ENCODE measurements at places on chromosomes 12 and 14.

DNA sequence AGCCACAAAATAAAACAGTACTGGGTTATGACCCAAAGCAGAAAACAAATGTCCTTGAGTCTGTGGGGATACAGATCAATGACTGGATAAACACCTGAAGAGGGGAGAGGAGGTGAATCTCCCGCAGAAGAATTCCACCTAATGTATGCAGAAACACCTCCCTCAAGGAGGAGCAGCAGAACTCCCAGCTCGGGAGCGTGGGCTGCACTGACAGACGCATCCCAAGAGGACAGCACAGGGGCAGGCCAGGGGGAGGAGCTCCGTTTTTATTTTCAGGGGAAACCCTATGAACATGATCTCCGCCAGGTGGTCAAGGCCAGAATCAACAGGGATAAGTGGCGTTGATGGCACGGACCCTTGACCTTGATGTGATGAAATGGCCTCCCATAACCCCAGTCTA lies 41.8 kb upstream of the PPP2R5C start:
- no peak for DNase-seq

- no peak for DNase-seq
Measured at GRCh38 chr14:75222208-75222701, 45.8 kb upstream of the TMED10 start.

GRCh38 chr12:75361408-75361807 lies 26.9 kb downstream of the GLIPR1L1 start:
- no peak for DNase-seq

DNA sequence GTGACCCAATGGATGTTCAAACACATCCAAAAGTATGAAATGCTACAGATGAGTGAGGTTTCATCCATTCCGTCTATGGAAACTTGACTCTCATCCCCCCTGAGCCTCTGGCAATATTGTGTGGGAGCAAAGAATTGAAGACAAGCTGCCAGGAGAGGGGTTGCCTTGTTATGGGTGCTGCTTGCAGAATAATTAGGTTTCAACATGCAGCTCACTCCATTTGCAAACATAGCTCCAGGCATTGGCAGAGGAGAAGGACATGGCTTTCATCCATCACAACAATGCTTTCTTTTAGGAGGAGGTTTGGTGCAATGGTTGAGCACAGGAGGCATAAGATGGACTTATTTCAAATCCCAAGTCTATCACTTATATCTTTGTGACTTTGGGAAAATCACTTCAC lies 220.7 kb upstream of the SRRM4 start:
- no peak for DNase-seq

DNA sequence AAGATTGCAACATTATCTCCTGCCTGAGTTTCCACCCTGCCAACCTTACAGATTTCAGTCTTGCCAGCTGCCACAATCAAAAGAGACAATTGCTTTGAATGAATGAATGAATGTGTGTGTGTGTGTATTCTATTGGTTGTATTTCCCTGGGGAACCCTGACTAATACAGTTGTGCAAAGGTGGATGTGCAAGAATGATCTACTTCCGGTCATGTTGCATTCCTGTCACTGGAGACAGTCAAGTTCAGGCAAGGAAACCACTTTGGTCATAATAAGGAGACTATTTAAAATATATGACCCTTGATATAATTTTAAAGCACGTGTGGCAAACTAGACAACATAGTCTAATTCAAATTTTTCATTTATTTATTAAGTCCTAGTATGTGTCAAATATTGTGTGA lies 13.1 kb downstream of the RERG start:
- DNase-seq = no peak

DNA sequence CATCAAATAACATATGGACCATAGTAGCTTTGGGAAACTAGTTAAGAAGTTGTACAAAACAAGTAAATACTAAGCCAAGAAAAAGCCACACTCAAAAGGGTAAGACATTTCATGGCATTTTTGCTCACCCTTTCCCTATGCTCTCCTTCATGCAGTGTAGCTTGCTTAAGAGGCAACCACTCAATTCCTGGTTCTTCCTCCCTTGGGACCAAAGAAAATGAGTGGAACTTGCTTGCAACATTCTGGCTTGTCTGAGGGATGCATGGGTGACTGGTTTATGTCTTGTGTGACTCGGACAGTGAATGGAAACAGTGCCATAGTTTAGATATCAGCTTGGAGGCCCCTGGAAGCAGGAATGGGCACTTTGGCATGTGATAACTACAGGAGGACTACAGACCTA lies 252.0 kb upstream of the ARID2 start:
- no peak for DNase-seq

GRCh38 chr14:86087377-86087776 lies 557.4 kb downstream of the FLRT2 start:
- DNase-seq = no peak

DNA sequence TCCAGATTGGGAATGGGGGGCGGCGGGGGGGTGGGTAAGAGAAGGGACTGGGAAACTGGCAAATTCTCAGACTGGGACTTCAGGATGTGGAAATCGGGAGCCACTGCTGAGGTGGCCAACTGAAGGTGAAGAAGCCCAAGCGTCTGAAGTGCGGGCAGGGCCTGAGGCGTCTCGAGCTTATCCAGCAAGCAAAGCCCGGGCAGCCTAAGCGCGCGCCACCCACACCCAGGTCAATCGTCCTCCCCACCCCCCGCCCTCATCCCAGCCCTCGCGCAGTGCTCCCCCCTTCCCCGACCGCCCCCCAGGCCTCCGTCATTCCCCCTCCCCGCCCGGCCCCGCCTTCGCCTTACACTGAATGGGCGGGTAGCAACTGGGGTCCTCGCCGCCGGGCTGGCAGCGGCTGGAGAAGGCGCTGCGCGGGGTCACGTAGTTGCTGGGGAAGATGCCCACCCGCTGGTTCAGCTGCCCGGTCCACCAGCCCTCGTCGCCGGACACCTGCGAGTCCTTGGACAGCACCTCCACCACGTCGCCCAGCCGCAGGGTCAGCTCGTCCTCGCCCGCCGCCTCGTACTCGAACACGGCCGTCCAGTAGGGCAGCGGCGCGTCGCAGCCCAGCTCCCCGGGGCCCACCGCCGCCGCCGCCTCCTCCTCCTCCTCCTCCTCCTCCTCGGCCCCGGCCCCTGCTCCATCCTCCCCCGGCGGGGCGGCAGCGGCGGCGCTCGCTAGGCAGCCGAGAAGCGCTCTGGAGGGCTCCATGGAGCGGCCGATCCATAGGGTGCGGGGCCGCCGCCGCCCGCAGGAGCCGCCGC lies 693 bp downstream of the MAP3K9 start:
- peak; percentile 17 for DNase-seq

- DNase-seq = peak; percentile 89
Measured at GRCh38 chr14:92507174-92507768, 6.3 kb upstream of the RIN3 start.

DNA sequence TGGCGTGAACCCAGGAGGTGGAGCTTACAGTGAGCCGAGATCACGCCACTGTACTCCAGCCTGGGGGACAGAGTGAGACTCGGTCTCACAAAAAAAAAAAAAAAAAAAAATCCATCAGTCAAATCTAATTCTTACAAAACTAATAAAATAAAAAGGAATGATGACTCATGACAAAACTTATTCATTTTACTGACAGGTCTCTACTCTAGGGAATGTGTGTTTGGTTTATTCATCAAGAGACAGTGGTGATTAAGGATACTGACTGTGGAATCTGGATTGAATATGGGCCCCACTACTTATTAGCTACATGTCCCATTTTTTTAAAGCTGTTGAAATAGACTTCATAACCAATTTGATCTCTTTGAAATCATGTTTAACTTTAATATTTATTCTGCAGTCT lies 29.3 kb upstream of the GAS2L3 start:
- no peak for DNase-seq

DNA sequence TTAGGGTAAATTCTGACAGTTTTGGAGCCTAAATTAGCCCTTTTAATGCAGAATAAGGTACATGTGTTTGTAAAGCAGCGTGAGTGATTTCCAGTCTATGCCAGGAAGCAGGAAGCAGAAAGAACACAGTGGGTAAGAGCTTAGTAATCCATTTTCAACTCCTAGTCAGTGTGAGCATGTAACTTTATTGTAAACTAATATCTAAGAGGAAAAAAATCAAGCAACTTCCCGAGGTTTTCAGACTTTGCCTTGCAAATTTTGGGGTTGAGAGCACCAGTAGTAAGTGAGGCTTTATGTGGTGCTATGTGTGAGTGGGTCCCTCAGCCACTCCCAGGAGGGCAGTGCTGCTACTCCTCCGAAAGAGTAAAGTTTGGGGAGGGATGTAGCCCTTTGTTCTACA lies 2.9 kb downstream of the CIPC start:
- no peak for DNase-seq

- no peak for DNase-seq
Measured at GRCh38 chr12:13980538-13981295, 685 bp downstream of the GRIN2B start.

GRCh38 chr14:84874436-84874835 lies 655.5 kb upstream of the FLRT2 start:
- DNase-seq = peak; percentile 68

DNA sequence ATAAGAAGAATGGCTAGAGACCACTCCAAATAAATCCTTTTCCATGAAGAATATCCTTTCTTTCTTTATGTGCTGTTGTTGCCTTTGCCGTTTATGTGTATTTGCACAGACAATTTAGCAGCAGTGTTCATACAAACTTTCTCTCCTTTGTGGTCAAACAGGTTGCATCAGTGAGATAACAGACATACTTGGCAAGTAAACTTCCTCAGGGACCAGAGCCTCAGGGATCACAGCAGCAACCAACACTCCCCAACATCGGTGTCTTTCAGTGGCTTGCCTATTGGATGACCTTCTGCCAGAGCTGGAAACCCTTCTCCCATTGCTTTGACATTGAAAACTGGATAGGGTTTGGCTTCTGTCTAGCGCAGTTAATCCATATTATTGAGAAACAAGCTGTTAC lies 252.2 kb downstream of the BTG1 start:
- no peak for DNase-seq

GRCh38 chr12:42585154-42585840 lies 4.2 kb downstream of the PRICKLE1 start:
- no peak for DNase-seq

DNA sequence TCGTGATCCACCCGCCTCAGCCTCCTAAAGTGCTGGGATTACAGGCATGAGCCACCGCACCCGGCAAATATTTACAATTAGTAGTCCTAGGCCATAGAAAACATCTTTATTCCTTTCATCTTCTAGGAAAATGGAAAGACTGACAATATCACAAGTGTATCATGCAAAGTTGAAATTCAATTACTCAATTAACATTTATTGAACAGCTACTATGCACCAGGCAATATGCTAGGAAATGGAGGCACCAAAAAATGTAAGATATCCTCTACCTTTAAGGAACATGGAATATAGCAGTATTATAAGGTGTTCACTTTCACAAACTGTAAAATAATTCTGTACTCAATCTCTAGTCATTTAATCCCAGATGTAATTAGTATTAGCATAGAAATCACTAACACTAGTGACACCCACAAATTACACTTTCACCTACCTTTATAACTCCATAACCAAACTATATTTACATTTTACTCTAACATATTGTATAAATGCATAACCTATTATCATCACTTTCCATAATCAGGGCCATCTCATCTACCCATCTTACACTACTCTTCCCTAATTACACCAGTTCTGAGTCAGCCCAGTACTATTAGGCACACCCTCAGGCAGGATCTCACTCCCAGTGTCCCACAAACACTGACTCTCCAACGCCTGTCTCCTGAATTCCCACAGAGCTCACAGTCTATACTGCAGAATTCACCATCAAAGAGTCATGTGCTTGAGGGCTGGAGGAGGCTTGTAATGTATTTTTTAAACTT lies 10.4 kb downstream of the CORO1C start:
- no peak for DNase-seq

DNA sequence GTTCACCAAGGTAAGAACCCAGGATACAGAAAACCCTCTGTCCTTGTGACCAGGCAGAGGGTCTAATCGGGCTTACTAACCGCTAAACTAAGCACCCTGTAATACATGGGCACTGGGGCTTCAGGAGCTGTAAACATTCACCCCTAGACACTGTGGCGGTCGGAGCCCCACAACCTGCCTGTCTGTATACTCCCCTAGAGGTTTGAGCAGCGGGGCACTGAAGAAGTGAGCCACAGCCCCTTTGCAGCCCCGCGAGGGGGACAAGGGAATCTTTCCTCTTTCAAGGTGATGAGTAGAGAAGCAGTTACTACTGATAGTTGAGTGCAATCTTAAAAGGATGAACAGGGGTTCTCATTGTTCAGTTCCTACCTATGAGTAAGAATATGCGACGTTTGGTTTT lies 397.2 kb downstream of the AEBP2 start:
- DNase-seq = no peak

GRCh38 chr12:132444283-132444682 lies 45.7 kb upstream of the FBRSL1 start:
- no peak for DNase-seq

DNA sequence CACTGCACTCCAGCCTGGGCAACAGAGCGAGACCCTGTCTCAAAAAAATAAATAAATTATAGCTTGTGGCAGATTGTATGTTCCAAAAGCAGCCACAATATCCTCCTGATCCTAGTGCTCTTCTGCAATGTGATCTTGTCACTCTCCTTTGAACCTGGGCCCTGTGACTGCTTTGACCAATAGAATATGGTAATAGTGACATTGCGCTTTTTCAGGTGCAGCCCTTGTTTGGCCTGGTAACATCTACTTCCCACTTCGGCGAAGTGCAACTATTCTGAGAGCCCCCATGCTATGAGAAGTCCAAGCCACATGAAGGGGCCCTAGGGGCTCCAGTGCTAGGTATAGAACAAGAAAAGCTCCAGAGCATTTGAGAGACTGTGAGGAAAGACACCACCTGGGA lies 31.1 kb upstream of the DENND5B start:
- no peak for DNase-seq

DNA sequence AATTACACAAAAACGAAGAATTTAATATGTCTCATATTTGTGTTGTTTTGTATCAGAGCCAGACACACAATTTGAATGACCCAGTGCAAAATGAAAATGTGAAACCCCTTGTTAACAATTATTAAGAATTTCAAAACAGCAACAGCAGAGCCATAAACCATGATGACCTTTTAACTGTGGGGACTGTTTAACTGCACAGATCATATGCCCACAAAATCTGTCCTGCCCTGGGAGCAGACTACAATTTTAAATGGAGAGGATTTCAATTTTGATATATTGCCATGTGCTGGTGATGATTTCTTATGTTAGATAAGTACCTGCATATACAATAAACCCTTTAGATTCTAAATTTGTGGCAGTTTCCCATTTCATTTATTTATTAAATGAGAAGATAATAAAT lies 455.5 kb upstream of the MGAT4C start:
- DNase-seq = no peak
